ENCODE measurements at places on chromosomes 12 and 14.

DNA sequence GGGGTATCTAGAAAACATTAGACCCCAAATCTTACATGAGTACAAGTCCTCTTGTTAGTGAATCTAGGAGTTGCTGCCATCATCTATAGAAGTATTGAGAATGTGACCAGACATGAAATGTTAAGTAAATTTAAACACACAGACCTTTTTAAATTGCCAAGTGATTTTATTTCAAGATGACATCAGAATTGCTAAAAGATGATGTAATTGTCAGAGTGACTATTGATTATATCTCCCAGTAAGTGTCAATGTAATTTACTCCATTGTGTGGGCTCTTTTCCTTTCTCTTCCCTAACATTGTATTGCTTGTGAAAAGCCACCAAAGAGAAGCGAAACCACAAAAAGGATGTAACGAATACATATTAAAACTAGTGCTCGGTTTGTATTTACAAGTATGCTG, 16.8 kb downstream of the ADAM21 start:
- no peak for DNase-seq

- no peak for DNase-seq
Measured at GRCh38 chr12:96375841-96376604, 24.2 kb downstream of the CDK17 start.

DNA sequence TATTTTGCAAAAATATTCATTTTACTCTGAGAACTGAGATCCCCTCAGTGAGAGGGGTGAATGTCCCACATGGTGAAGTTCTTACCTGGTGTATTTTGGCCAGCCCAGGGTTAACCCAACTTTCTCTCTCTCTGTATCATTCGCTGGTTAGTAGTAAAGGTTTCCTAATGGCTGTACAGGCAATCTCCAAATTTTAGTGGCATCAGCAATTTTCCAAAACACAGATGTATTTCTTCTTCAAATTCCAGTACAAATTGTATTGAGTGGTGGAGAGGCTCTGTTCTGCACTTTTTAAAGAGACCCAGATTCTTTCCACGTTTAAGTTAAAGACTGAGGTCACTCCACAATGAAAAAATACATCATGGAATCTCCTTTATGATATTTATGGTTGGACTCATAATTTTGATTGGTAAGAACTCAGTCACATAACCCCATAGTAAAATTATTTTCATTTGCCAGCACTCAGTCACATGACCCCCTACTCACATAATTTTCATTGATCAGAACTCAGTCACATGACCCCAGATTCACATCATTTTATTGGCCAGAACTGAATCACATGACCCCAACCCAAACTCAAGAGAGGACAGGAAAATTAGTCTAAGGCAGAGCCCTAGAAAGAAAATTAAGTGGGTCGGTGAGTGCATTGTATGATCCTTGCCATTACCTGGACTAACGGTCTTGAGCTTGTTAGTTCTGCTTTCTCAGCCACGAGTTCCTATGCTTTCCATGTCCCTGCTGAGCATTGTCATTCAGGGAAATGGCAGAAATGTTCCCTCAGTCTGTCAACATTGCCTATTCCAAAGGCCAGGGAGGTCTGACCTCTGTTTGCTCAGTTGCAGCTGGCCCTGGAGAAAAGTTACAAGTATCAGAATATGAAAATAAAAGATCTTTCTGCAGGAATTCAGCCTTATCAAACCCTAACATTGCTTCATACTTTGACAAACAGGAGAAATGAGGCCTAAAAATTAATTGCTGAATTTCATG, 1536.2 kb downstream of the AACS start:
- no peak for DNase-seq

GRCh38 chr12:120290609-120291305, 946 bp downstream of the RNU4-2 start:
- DNase-seq: peak; percentile 50

GRCh38 chr12:56718149-56718548, 7.0 kb downstream of the NACA start:
- DNase-seq: no peak

- DNase-seq: no peak
Measured at GRCh38 chr12:103469719-103470118, 26.0 kb downstream of the C12orf42 start.

GRCh38 chr14:100903134-100903468, 421 bp downstream of the RTL1 start:
- DNase-seq: no peak

DNA sequence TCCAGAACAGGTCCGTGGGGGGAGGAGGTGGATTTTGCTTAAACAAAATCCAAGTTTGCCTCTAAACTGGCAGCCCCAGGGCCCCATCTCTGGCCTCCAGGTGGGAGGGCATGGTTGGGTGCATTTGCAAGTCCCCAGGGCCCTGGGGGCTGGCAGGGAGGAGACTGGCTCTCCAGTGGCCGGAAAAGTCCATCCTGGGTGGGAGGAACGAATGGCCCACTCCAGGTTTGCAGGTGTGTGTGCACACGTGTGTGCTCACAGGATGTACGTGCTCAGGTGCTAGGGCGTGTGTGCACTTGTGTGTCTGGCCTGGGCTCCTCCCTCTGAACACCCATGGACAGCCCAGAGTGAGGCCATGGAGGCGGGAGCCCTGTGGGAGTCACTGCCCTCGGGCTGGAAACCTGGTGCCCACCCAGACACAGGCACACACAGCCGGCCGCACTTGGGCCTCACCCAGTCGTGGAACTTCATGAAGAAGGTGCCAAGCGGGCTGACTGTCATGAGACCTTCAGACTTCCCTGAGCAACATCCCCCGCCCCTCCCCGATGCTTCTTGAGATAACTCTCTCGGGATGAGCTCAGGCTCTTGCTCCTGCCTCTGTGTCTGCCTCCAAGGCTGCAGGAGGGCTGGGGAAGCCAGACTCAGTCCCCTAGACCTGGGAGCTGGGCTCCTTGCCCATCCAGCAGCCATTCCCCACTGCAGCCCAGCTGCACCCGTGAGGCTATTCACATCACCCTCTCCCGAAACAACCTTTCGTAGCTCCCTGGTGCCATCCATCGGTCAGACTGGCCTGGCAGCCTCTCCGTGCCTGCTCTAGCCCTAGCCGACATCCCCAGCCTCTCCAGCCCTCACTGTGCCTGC, 9.4 kb downstream of the AHNAK2 start:
- no peak for DNase-seq

GRCh38 chr14:93962701-93963601, 13.4 kb downstream of the ASB2 start:
- no peak for DNase-seq

DNA sequence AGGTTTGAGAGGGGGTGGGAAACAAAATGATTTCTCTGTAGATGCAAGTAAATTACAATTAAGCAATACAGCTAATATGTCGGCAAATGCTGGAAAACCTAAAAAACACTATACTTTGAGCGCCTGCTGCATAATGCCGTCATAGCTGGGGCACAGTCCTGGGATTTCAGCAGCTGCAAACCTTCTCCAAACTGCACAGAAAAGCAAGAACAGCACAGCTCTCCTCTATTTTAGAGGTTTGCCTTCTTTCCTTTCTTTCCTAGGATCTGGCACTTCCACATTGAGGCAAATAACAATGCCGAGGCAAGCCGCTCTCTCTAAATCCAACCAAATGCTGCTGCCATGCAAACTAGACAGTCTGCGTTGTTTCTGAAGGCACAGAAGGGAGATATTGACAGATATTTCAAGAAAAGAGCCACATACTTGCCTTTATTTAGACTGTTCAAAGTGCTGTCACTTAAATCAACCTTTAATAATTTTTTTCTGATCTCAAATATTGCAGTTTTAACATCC, 287.1 kb upstream of the G2E3 start:
- no peak for DNase-seq

- no peak for DNase-seq
Measured at GRCh38 chr14:101539880-101540279, 21.4 kb upstream of the DIO3 start.

DNA sequence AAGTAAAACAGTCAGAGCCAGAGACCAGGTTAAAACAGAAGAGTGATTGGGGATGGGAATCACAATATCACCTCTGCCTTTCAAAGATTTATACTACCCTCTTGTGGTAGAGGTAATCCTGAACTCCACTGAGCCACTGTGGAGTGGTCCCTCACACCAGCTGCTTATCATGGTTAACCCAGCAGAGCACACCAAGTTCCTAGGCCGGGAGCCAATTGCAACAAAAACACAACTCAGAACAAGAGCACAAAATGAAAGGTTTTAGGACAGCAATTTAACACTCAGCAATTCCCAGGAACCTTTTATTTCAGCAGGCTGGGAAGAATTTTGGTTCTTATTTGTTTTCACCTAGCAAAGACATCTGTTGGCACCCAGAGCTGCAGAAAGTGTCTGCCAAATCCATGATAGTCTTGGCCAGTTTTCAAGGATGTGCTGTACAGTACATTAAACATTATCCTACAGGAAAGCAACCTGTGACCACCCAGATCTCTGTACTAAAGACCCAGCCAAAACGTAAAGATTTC, 220.5 kb upstream of the ATXN7L3B start:
- DNase-seq: peak; percentile 74

DNA sequence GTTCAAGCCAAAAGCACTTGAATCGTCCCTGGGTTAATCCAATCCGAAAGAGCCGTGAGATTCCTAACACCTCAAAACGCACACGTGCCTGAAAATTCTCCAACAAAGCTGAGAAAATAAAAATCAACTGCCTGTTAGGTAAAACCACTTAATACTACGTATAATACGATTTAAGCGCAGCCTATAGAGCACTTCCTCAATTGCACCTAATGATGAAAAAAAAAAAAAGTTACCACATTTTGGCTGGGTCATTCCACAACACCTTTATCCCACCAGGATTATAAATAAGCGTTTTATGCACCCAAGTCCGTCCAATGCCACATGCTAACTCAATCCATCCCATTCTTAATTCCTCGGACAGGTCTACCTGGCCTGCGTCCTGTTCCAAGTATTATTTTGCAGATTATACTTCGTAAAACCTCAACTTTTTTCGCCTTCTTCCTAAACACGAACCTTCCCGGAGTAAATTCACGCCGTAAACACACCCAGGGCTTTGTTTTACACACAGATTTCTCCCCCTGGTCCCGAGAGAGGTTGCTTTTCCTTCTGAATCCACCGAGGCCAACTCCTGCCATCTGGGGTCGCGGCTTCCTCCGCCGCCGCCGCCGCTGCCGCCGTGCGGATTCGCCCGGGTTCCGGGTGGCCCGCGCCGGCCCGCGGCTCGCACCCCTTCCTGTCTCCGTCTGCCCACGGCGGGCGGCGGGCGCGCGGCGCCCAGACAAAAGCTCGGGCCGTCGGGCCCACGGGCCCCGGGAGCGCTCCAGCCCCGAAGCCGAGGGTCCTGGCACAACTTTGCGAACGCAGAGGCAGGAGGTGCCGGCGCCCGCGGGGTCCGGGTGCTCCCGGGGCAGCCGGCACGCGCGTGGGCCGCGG, 66.2 kb downstream of the RNF34 start:
- DNase-seq: peak; percentile 51

- DNase-seq: peak; percentile 53
Measured at GRCh38 chr14:77409131-77409533, 14.2 kb downstream of the NOXRED1 start.

- no peak for DNase-seq
Measured at GRCh38 chr12:67910360-67911274, 78.6 kb upstream of the IFNG-AS1 start.

- DNase-seq: no peak
Measured at GRCh38 chr14:34489324-34489723, 27.3 kb upstream of the SPTSSA start.

GRCh38 chr14:52314595-52315354, 663 bp downstream of the PTGER2 start:
- DNase-seq: peak; percentile 56

DNA sequence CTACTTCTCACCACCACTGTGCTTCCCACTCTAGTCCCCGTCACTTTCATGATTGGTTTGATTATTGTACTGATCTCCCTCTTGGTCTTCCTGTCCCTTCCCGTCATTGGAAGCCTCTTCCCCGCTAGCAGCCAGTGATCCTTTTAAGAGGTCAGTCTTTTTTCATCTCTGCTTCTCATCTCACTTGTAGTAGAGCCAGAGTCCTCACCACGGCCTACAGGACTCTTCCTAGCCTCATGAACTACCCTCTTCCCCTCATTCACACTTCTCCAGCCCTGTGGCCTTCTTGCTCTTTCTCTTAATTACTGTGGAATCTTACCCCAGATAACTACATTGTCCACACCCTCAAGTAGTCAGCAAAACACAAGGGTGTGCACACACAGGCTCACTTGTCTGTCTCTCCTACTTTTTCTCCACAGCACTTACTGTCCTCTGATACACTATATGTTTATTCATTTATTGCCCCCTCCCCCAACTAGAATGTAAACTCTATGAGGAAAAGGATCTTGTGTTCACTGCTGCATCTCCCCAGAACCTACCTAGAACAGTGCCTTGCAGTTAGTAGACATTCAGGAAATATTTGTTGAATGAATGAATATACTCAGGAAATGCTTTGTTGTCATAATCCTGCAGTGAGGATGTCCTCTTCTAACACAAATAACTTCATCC, 66.3 kb downstream of the CKB start:
- DNase-seq: no peak

GRCh38 chr14:93003945-93004698, 81.2 kb downstream of the CHGA start:
- DNase-seq: no peak

GRCh38 chr14:101828046-101828445, 66.5 kb downstream of the PPP2R5C start:
- no peak for DNase-seq

- DNase-seq: no peak
Measured at GRCh38 chr12:24138041-24138440, 188.6 kb upstream of the SOX5 start.

All from GM23338 (cell line).